ENCODE measurements at places on chromosomes 5 and 9.
A peak's percentile ranks its signal among the peaks of the same experiment; 100 is the strongest.

GRCh38 chr5:83401122-83401731 lies 70.3 kb upstream of the VCAN start:
- peak; percentile 51 for DNase-seq

GRCh38 chr9:77679088-77679487 lies 31.0 kb upstream of the GNA14 start:
- peak; percentile 22 for DNase-seq

DNA sequence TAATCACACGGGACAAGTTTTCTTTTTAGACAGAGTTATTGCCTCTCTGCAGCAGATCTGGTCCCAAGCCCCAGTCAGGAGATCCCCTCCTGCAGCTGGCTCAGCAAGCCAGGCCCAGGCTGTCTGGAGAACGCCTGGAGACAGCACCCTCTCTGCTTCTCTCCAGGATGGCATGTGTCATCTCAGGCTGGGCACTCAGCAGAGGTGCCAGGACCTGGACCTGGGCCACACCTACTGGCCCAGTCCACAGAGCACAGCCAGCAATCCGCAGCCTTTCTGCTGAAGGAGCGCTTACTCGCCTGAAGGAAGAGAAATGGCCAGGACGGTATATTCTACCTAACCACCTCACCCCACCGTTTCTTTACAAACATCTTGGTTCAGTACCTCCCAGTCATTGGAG lies 4.7 kb upstream of the TBC1D9B start:
- no peak for DNase-seq

- DNase-seq = no peak
Observed at GRCh38 chr5:25107853-25108252, 463.1 kb upstream of the CDH10 start.

DNA sequence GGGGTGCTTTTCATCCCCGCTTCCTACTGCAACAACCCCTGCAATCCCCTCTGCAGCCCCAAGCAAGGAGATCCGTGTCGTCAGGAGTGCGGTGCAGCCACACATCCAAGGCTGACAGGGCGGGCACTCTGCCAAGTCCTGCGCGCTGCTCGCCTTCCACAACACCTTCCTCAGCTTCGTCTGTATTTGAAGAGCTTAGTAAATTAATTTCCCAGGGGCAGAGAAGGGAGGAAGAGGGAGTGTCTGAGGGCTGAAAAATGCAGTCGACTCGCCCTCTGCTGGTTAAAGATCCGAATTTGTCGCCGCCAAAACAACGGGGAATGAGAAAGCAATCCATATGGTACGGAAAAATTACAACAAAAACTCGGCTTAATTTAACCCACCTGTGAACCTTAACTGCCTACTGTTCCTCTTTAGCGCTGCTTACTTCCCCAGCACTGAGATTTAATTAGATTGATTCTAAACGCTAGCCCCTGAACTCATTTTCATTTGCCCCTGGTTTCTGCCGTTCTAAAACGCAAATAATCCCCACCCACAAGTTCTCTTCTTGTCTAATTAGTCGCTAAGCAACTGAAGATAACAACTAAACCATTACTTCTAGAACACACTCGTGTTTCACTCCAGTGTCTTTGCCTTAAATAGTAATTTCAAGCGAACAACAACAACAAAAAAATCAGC lies 10.9 kb upstream of the PCDHB1 start:
- DNase-seq = no peak

Data from foreskin fibroblast (primary cell).